ENCODE measurements at places on chromosomes 5 and 9.

DNA sequence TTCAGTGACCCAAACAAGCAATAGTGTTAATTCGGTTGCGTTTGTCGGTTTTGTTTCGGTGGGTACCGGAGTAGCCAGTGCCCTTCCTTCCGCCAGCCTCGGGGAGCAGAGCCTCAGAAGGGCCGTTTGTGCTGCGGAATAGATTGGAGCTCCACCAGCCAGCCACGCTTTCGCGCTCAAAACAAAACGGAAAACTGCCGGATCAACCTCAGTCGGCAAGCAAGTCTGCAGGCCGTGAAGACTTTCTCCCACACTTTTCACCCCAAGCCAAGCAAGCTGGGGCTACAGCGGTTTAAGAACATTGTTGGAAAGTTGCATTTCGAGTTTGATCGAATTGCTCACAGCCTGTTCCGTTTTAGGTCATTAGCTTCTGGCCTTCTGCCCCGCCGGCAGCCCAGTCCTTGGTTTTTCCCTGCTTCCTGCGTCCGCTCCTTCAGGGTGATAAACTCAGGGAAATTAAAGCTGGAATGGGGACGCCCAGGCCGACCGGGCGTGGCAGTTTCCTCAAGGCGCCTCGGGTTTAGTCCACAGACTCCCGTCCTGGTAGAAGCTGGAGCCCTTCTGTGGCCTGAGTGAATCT, 803 bp upstream of the CCNO start:
- DNase-seq, result no peak

- no peak for DNase-seq
Measured at GRCh38 chr5:19536387-19536786, 451.6 kb downstream of the CDH18 start.

DNA sequence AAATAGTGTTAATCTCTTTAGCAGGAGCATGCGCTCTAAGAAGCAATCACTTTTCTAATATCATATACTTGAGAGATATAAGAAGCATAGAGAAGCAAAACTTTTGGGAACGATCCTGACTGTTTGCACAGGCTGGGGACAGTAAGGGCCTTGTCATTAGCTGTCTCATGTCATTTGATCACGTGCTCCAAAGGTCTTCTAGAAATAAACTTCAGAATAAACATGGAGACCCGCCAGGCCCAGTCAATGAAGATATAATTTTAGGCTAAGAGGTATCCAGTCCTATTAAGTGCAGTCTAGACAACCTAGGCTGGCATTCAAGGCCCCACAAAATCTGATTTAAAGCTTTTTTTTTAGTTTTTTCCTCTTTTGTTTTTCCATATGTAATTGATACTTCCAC, 111.0 kb upstream of the APC start:
- no peak for DNase-seq

GRCh38 chr5:57358796-57359592, 123.6 kb downstream of the ACTBL2 start:
- no peak for DNase-seq

DNA sequence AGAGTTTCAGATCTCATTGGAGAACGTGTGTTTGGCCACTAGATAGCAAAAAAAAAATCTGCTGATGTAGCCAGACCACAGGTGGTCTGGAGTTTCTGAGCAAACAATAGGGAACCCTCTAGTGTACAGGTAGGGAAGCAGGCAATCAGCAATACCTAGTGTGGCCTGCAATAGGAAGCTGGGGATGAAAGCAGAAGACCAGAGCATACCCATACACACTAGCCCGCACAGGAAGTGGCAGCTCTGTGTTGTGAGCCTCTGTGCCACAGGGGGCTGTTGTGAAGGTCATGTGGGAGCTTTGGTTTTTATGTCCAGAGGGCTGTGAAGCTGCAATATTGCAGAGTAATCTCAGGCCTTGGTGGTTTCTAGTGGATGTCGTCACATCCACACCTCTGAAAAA, 81.2 kb downstream of the MTAP start:
- no peak for DNase-seq

DNA sequence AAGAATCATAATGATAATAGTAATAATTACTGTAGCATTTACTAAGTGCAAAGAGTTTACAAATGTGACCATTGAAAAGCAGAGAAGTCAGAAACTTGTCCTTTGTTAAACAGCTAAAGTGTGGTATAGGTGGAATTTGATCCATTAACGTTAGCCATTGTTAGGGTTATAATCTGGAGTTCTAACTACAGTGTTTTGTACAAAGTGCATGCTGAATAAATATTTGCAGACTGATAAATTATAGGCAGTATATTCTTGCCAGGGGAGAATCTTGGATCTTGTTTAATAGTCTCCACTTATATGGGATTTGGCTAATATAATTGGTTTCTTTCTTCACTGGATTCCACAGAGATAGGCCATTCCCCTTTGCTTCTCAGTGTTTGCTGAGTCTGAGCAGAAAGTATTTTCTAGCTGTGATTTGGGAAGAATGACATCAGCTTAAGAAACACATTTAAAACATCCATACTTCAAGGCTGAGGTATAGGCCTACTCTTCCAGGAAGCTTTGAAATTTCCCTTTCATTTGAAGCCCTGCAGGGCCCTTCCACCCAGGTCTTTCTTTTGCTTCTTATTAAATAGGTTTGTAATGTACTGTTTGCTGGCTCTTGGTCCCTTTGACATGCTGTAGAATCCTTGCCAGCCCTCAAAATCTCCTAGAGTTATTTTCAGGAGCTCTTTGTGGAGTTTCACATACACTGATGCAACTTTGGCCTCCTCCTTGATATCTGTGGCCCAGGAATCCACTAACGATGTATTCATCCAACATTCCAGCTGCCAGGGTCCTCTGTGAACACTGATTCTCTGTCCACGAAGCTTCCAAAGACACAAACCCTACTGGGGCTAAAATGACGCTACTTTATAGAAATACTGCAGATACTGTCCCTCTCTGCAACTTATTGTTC, 51.4 kb downstream of the ATP10B start:
- DNase-seq, result no peak

GRCh38 chr9:131470581-131470991, 32.1 kb upstream of the POMT1 start:
- DNase-seq, result no peak

- DNase-seq, result no peak
Measured at GRCh38 chr9:13047827-13048587, 231.5 kb downstream of the MPDZ start.

Measured in NT2/D1 (cell line).